ENCODE measurements at places on chromosomes 2 and 18. TPM values are rescaled to one million over a fixed set of nuclear protein-coding genes. Genes with fewer than 3 reads are reported as not detected.

The SERPINB5 gene
- 7.3 TPM for total RNA-seq

The COL4A3 gene
- total RNA-seq: 7.0 TPM

The QPCT gene
- total RNA-seq: 5.3 TPM

The NDUFB3 gene
- 84.3 TPM for total RNA-seq

The TMEM37 gene
- 1.7 TPM for total RNA-seq

The SLC4A5 gene
- total RNA-seq: 65.9 TPM

The ZNF385B gene
- total RNA-seq: 35.7 TPM

The CFC1 gene
- total RNA-seq: 6.6 TPM

The LIMS4 gene
- total RNA-seq: 10.8 TPM

The BOLL gene
- total RNA-seq: 13.9 TPM

The PLGLB1 gene
- 1.5 TPM for total RNA-seq

The IL36G gene
- not detected for total RNA-seq

GRCh38 chr2:43524177-43524965 is 71.5 kb downstream of the THADA start:
- peaks cover under 1% of the 10 kb centered on the region for H3K4me1 ChIP-seq
- H3K36me3 ChIP-seq: no peaks in the 10 kb centered on the region
- no peak for DNase-seq
- H3K4me3 ChIP-seq: no peak overlapping the region
- H3K27ac ChIP-seq: no peak overlapping the region

DNA sequence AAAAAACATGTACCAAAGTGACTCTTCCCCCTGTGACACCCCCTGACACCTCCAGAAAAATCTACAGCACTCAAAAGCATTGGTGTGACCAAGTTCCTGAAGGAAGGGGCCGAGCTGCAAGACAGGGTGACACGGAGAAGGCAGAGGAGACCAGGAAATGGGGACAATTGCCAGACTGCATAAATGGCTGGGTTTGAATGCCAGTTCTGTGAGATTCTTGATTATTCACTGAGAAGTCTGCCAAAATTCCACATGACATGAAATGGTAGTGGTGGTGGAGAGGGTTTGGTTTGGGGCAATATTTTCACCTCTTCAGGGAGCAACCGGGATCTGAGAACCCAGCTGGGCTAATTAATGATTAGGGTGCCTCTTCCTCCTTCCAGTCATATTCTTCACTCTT is 178.5 kb downstream of the ARL4C start:
- no peak overlapping the region for H3K4me3 ChIP-seq
- H3K4me1 ChIP-seq: no peaks in the 10 kb centered on the region
- H3K36me3 ChIP-seq: no peaks in the 10 kb centered on the region
- H3K27ac ChIP-seq: no peak overlapping the region
- H3K27me3 ChIP-seq: no peaks in the 10 kb centered on the region

- DNase-seq: no peak
- no peaks in the 10 kb centered on the region for H3K4me1 ChIP-seq
- H3K27me3 ChIP-seq: no peaks in the 10 kb centered on the region
- no peaks in the 10 kb centered on the region for H3K36me3 ChIP-seq
- no peak overlapping the region for H3K4me3 ChIP-seq
- no peak overlapping the region for H3K27ac ChIP-seq
These were observed 3.7 kb upstream of the ATG16L1 start for GRCh38 chr2:233247744-233248143.

GRCh38 chr2:6876309-6876708 is 1.3 kb upstream of the RSAD2 start:
- no peaks in the 10 kb centered on the region for H3K4me1 ChIP-seq
- H3K27me3 ChIP-seq: no peaks in the 10 kb centered on the region
- H3K4me3 ChIP-seq: no peak overlapping the region

- DNase-seq: no peak
- no peaks in the 10 kb centered on the region for H3K36me3 ChIP-seq
- H3K4me1 ChIP-seq: no peaks in the 10 kb centered on the region
- no peaks in the 10 kb centered on the region for H3K27me3 ChIP-seq
- no peak overlapping the region for H3K27ac ChIP-seq
These were observed 165.9 kb upstream of the RND3 start for GRCh38 chr2:150653351-150653750.

DNA sequence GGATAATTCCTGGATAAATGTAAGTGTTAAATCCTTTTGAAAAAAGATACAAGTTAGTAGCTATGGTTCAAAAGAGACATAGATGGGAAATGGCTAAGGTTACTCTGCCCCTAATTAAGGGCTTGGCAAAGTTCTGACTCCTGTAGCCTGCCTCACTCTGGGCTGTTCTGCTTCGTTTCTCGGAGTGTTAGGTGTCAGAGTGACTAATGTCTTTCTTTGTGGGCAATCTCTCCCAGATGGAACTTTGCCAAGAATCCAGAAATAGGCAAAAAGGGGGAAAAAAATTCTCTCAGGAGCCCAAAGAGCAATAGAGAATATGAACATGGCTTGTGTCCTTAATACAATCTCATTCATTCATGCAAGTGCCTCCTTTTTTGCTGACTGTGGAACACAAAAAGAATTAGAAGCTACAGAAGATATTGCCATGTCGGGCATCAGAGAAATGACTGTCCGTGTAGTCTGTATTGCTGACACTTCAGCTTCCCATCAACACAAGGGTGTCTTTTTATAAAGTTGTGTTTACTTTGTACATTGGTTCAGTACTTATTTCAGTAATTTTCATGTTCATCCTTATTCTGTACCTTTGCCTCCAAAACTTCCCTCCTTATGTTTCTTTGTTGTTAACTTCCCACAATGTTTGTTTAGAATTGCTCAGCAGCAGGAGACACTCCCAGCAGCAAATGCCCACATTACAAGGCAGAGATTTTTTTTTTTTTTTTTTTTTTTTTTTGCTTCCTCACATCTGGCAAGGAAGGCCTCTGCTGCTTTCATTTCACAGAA is 134.0 kb downstream of the FTCDNL1 start:
- H3K36me3 ChIP-seq: no peaks in the 10 kb centered on the region
- H3K4me3 ChIP-seq: no peak overlapping the region
- H3K27ac ChIP-seq: no peak overlapping the region
- DNase-seq: no peak

DNA sequence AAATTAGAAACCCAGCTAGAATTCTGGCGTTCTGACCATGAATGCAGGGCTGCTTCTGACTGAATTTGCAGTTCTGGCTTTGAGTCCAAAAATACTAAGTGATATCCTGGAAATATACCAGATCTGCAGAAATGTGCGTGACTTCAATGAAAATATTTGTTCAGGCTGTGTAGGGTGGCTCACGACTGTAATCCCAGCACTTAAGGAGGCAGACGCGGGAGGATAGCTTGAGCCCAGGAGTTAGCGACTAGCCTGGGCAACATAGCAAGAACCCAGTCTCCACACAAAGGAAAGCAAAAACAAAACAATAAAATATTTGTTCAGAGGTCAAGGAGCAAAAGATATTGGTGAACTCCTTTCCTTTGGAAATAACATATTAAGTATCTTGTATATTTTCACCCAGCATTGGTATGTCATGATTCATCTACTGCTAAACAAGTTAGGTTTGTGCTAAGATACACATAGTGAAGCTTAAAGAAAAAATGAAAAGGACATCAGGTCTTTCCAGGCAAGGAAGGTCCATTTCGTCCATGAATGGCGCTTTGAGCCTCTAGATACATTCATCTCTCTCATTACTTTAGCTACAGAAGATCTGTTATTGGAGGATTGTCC is 239.2 kb downstream of the CMPK2 start:
- no peaks in the 10 kb centered on the region for H3K4me1 ChIP-seq
- no peak overlapping the region for H3K27ac ChIP-seq
- no peaks in the 10 kb centered on the region for H3K27me3 ChIP-seq
- no peak for DNase-seq
- H3K36me3 ChIP-seq: no peaks in the 10 kb centered on the region

DNA sequence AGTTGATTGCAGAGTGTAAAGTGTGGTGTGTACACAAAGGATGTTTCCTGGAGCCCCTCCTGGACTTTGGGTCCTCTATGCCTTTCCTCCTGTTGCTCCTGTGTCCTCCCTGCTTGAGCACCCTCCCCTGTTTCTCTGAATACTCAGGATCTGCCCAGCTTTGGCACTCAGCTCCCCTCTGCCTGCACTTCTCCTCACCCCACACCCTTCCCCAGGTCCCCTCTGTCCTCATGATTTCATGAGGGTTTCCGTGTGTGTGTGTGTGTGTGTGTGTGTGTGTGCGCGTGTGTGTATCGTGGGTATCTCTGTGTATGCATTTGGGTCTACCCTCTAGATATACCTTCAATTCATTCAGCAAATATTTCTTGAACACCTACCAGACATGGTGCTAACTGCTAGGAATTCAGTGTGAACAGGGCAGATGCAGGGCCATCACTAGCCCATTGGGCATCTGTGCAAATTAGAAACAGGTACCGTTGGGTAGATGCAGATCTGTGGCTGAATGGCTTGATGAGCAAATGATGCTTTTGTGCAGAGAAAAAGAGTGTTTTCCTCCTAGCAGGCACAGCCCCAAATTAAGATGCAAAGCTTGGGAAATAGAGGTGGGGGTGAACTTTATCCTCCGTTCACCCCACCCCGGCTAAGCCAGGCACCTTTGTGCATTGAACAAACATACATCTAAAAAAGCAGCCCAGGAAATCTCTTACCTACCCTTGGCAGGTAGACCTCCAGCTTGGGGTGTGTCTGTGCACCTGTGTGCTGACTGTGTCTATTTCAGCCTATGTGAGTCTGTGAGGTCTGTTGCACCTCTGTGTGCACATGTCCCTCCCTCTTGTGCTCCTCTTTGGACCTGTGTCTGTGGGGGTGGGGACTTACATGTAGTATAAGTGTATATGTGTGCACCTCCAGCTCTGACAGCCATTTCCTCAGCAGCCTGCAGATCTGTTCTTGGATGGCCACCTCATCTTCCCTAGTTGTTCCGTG is 60.0 kb upstream of the EPAS1 start:
- no peaks in the 10 kb centered on the region for H3K4me1 ChIP-seq
- H3K36me3 ChIP-seq: no peaks in the 10 kb centered on the region
- H3K27me3 ChIP-seq: no peaks in the 10 kb centered on the region
- no peak for DNase-seq
- H3K27ac ChIP-seq: no peak overlapping the region

DNA sequence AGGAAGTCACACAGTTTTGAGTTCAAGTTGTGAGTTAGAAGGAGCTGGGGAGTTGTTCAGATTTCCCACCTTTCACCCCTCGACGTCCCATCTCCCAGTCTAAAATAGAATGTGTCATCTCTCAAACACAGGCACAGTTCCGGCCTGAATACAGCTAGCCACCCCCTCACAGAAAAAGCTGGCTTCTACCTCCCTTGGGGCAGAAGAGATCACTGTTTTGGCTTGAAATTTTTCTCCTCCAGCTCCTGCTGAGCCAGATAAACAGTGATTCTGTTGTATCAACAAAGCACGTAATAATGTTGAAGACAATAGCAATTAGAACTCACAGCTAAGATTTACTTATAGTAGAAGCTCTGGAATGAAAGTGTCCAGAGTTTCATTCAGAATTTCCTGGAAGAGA is 74.7 kb downstream of the KIAA2012 start:
- H3K27me3 ChIP-seq: no peaks in the 10 kb centered on the region
- no peak overlapping the region for H3K4me3 ChIP-seq
- H3K36me3 ChIP-seq: no peaks in the 10 kb centered on the region

DNA sequence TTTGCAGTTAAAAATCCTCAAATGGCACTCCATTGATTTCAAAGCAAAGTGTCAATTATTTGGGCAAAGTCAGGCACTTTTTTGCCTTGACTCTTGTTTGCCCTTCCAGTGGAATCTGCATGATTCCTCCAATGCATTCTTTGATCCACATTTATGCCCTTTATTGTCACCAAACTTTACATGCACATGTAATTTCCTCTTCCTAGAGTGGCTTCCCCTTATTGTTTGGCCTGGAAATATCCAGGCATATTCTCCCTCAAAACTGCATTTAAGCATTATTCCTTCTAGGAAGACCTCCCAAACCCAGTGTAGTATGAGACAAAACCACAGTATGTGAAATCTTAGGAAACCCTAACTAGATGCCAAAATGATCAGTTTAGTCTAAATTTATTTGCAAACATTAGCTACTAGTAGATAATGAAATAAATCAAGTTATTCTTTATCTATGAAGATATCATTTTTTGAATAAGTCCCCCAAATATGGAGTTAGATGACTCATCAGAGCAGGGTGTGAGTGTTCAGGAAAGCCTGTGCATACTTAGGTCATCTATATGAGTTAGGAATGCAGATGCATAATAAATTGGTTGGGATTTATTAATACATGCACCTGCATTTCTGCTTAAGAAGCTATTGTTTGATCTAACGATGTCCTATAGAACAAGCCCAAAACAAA is 433.3 kb upstream of the TCF4 start:
- no peak for DNase-seq
- H3K27me3 ChIP-seq: no peaks in the 10 kb centered on the region
- no peaks in the 10 kb centered on the region for H3K4me1 ChIP-seq
- no peak overlapping the region for H3K4me3 ChIP-seq

- H3K27ac ChIP-seq: no peak overlapping the region
- DNase-seq: no peak
- no peaks in the 10 kb centered on the region for H3K4me1 ChIP-seq
These were observed 623.9 kb downstream of the NYAP2 start for GRCh38 chr2:226023383-226023782.
